Eye (tissue), 1 donor: ENCODE measurements at places on chromosomes 4 and X.
A peak's percentile ranks its signal among the peaks of the same experiment; 100 is the strongest.

- no peak for DNase-seq
These were observed 3.1 kb downstream of the AMOT start for GRCh38 chrX:112837531-112837930.

- peak; percentile 54 for DNase-seq
These were observed 251.6 kb downstream of the CBR4 start for GRCh38 chr4:168758351-168758876.

GRCh38 chrX:109840585-109840984 lies 107.5 kb upstream of the ACSL4 start:
- DNase-seq = no peak

- DNase-seq = peak; percentile 93
These were observed 851.0 kb downstream of the RAB28 start for GRCh38 chr4:12633053-12633651.

DNA sequence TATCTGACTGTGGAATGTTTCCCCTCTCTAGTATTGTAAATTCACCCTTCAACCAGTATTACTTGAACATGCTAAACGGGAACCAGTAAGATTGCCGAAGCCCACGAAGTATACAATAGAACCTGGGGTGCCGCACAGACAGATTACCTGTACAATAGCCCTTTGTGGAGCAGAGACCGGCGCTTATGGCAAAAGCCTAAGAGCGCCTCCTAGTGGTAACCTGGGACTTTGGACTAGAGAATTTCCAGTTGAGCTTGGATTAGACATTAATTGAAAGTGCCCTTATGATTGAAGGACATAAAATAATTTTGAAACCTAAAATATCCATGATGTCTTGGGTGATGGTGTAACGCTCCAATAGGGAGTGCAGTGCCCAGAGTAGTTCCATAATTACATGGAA lies 14.1 kb downstream of the ZNF157 start:
- peak; percentile 85 for DNase-seq
